ENCODE measurements at places on chromosomes 16 and 17.

GRCh38 chr17:42647778-42648177 is 11.3 kb upstream of the TUBG2 start:
- DNase-seq = no peak

- no peak for DNase-seq
These were observed 55.2 kb downstream of the ARSG start for GRCh38 chr17:68346448-68346847.

GRCh38 chr17:75774991-75775668 is 9.5 kb upstream of the UNK start:
- peak; percentile 68 for DNase-seq

- no peak for DNase-seq
These were observed 2.5 kb downstream of the ITGAD start for GRCh38 chr16:31395647-31396046.

DNA sequence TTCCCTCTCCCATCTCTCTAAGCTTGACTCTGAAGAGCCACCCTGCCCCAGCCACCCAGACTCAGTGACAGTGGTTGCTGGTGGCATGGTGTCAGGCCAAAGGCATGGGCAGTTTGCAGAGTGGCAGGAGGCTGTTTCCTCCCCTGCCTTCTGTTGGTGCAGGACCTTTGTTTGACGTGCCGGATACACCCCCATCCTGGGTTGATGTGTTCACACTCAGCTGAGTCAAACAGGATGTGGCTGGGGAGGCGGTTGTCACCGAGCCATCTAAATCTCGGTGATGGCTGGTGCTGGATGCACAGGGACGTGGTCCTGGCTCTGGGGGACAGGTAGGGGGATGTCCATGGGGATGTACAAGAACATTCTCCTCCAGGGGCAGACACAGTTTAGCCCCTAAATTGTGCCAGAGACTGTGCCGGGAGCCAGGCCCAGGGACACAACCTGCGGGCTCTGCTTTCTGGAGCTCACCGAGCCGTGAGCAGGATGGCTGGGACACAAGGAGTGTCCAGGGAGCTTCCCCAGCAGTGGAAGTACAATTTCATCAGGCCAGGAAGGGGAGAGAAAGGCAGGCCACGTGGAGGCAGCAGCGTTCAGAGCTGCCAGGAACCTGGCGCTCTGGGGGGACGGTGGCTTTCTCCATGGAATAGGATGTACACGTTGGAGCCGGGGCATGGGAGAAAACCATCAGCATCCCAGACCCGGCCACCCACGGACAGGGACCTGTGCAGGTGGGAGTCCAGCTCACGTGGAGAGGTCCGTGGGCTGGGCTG is 264.2 kb downstream of the SEC14L1 start:
- no peak for DNase-seq

- DNase-seq = no peak
These were observed 65.6 kb downstream of the SDR42E1 start for GRCh38 chr16:81945665-81946064.

- DNase-seq = no peak
These were observed 578 bp downstream of the PGAP6 start for GRCh38 chr16:381012-381788.

GRCh38 chr17:75524970-75525805 is at the start of gene LLGL2:
LLGL2 (plus strand) TSS chr17:75525697; CDS start chr17:75543427, 17,730 bp downstream.
- peak; percentile 94 for DNase-seq

DNA sequence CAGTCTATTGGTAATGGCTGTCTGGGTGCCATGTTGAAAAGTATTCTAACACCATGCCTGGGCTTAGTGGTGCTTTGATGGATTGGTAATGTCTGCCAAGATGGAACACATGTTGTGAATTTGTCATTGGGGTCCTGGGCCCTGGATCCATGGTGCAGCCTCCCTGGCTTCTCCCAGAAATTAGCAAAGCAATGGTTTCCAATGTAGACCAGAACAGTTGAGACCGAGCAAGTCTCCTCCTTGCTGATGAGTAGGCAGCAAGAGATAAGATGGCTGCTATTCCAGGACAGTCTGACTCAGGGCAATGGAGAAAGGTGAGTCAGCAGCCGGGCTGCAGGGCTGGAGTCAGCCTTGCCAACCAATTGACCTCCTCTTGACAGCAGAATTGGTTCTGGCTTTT is 30.8 kb downstream of the GPR139 start:
- no peak for DNase-seq

DNA sequence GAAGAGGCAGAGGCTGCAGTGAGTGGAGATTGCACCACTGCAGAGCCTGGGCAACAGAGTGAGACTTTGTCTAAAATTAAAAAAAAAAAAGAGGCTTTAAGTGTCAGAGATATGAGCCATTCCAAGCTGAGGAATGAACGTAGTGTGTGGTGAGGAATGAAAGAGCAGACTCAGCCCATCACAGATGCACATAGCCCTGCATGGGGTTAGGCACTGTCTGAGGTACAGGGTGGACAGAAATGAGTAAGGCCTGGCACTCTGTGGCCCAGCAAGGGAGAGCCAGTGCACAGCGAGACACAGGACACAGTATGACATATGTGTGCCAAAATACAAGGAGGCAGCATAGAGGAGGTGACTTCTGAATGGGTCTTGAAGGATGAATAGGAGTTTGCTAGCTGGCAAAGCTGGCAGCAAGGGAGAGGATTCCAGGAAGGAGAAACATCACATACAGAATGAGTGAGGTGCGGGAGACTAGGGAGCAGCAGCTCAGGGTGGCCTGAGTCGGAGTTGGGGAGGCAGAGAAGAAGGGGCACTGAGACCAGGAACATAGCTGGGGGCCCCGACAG is 8.7 kb upstream of the ZNF469 start:
- no peak for DNase-seq

DNA sequence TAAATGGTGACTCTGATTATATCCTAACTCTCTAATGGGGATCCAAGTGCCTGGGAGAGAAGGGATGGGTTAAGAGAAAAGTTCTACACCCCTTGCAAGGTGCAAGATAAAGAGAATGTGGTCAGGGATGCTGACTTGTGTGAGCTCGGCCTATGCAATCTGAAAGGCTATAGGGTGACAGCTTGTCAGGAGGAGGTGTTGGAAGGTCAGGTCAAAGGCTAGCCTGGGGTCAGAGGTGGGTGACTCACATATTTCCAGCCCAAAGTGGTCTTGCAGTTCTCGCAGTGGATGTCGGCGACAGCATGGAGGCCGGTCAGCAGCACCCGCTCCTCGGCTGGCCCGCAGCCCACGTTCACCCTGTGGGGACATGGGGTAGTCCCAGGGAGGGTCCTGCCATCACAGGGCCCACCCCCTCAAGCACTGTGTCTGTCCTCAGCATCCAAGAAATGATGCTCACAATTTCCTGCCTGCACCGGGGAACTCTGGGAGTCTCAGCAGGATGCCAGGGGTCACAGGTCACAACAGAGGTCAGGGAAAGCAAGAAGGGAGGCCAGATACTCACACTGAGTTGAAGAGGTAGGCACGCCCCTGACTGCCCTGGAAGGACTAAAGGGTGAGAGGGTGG is 1.4 kb downstream of the YPEL3 start:
- no peak for DNase-seq

- no peak for DNase-seq
These were observed 11.2 kb downstream of the CYBC1 start for GRCh38 chr17:82439194-82439828.

DNA sequence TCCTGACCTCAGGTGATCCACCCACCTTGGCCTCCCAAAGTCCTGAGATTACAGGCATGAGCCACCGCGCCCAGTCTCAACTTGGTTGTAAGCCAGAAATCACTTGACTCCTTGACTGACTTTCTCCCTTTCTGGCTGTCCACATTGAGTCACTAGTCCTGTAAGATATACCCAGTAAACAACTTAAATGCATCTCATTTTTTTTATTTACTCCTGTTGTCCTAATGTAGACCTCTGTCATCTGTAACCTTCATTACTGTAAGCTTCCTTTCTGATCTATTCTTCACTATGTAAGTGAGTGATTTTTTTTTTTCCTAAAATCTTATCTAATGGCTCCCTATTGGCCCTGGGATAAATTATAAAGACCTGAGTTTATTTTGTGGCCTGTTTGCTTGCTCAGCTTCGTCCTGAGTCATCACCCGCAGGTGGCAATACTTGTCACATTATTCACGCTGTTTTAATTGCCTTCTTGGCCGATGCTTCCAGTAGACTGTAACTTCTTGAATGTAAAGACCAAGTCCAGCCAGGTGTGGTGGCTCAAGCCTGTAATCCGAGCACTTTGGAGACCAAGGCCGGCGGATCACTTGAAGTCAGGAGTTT is 41.0 kb downstream of the PAFAH1B1 start:
- peak; percentile 80 for DNase-seq

DNA sequence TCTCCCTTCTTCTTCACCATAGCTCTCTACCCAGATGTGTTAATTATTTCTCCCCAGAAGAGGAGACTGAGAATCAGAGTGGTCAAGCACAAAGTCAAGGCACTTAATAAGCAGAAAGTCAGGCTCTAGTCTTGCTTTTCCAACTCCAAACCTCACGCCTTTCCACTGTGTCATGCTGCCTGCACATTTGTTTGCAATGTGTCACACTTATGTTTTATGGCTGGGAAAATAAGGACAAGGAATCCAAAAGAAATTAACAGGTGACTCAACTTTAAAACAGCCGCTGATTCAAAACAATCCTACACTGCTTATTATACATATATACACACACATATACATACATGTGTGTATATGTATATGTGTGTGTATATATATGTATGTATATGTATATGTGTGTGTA is 255.7 kb upstream of the DYNLRB2 start:
- no peak for DNase-seq

GRCh38 chr16:88588754-88589153 is 18.6 kb downstream of the ZC3H18 start:
- DNase-seq = no peak

GRCh38 chr17:65542610-65543009 is 18.8 kb downstream of the AXIN2 start:
- DNase-seq = no peak

- no peak for DNase-seq
These were observed 4.3 kb upstream of the CCL22 start for GRCh38 chr16:57354311-57354710.

- peak; percentile 14 for DNase-seq
These were observed 775 bp downstream of the CYTH1 start for GRCh38 chr17:78781104-78781892.

- no peak for DNase-seq
These were observed 115.4 kb upstream of the GNAO1 start for GRCh38 chr16:56075732-56076388.

- peak; percentile 58 for DNase-seq
These were observed 3.4 kb upstream of the HSBP1 start for GRCh38 chr16:83804366-83804765.

GRCh38 chr17:68344701-68345136 is 53.4 kb downstream of the ARSG start:
- DNase-seq = no peak

DNA sequence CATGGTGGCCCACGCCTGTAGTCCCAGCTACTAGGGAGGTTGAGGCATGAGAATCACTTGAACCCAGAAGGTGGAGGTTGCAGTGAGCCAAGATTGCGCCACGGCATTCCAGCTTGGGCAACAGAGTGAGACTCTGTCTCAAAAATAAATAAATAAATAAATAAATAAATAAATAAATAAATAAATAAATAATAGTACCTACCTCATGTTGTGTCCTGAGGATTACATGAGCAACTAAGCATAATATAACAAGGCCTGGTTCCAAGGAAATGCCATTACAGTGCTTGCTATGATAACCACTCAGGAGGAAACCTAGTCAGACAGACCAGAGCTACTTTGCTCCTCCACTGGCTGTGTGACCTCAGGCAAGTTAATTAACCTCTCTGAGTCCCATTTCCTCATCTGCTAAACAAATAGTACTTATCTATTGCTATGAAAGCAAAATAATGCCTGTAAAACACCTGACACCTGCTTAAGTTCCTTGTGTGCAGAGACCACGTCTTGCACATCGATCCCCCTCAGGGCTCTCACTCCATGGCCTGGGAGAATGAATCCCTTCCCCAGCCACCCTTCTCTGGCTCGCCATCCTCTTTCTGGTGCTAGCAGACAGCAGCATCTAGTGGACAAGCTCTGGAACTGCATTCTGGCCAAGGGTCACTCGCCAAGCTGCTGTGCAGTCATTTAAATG is 7.5 kb downstream of the EPOP start:
- DNase-seq = peak; percentile 97

GRCh38 chr16:27464626-27465482 is 62.9 kb downstream of the IL21R start:
- no peak for DNase-seq

- DNase-seq = no peak
These were observed 7.6 kb downstream of the CDH16 start for GRCh38 chr16:66911112-66911511.

DNA sequence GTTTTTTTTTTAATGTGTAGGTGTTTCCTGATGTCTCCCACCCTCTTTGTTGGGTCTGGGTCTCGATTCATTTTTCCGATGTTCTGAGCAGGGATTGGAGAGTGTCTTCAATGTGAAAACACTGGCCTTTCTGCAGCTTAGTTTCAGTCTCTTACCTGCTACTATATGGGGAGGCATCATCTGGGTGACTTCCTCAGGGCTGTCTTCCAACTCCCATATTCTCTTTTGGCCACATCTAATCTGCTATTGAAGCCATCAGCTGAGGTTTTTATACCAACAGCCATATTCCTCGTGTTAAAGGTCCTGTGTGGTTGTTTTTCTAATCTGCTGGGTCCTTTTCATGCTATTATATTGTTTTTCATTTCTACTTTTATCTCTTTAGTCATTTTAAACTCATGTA is 13.2 kb upstream of the SSTR5 start:
- no peak for DNase-seq

DNA sequence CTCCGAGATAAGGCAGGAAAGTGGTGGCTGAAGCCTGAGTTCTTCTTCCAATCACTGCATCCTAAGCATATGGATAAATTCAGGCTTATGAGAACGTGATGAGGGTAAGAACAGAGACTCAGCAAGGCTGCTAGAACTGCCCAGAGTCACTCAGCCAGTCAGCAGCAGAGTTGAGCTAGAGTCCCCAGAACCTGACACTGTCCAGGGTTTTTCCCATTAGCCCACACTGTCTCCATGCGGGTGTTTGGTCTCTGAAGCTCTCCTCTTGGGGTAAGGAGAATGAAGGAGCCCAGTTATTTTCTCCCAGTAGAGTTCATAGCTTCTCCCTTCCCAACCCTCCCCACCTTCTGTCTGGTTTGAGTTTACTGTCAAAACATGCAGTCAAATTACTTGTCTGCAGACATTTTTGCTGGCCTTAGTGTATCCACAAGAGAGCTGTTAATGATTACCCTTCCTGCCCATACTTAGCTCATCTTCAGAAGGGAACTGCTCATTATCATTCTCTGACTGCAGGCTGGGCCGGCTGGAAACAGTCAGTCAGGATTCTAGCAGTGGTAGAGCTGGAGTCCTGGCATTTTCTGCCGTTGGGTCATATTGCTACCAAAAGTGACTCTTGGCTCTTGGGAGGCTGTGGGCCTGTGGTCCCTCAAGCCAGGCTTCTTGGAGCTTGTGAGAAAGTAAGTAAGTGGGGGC is 460.0 kb downstream of the HS3ST3B1 start:
- no peak for DNase-seq

DNA sequence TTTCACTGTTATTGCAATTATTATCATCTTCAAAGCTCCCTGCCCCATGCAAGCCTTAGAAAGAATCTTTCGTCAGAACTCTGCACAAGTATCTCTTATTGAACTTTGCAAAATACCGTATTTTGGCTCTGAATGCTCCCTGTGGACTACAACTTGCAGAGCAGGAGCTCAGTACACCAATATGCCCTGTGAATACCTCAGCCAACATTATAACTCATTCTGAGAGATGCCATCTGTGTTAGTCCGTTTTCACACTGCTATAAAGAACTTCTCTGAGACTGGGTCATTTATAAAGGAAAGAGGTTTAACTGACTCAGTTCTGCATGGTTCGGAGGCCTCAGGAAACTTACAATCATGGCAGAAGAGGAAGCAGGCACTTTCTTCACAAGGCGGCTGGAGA is 87.2 kb upstream of the XYLT1 start:
- DNase-seq = no peak
